MG63 (cell line): ENCODE measurements at places on chromosomes 12 and 14. TPM values are rescaled to one million over a fixed set of nuclear protein-coding genes. Genes with fewer than 3 reads are reported as not detected.

SLC16A7 gene
- total RNA-seq, result 6.3 and 21.8 TPM in 2 replicates

C1QL4 gene
- 0.10 TPM in 1 of 2 replicates, not detected in the other for total RNA-seq

RERGL gene
- not detected in 2 replicates for total RNA-seq

KRT3 gene
- total RNA-seq, result not detected in 2 replicates

ITFG2 gene
- 12.5 and 14.6 TPM in 2 replicates for total RNA-seq

DHRS2 gene
- total RNA-seq, result 1.6 TPM in 1 of 2 replicates, not detected in the other

ATP2B1 gene
- 14.3 and 22.4 TPM in 2 replicates for total RNA-seq

KRT81 gene
- 2.2 and 3.8 TPM in 2 replicates for total RNA-seq

AVPR1A gene
- not detected in 2 replicates for total RNA-seq

SRRM4 gene
- total RNA-seq, result not detected in 2 replicates

KRT78 gene
- not detected in 2 replicates for total RNA-seq

PCBP2 gene
- total RNA-seq, result 217 and 279 TPM in 2 replicates

DNA sequence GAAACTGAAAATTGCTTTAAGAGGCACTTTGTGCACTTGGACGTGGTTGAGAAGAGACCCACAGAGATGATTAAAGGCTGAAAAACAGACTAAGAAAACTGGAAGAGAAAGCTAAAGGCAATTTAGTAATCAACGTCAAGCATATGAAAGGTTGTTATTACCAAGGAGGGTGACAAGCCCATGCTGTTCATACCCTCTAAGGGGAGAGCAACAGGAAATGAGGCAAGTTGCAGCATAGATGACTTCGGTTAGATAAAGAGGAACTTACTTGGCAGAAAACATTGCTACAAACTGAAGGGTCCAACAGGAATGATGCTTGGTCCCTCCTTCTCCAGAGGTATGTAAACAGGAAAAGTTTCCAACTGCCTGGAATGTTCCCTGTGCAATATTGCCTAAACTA, 107.8 kb downstream of the DUSP6 start:
- DNase-seq, result no peak

DNA sequence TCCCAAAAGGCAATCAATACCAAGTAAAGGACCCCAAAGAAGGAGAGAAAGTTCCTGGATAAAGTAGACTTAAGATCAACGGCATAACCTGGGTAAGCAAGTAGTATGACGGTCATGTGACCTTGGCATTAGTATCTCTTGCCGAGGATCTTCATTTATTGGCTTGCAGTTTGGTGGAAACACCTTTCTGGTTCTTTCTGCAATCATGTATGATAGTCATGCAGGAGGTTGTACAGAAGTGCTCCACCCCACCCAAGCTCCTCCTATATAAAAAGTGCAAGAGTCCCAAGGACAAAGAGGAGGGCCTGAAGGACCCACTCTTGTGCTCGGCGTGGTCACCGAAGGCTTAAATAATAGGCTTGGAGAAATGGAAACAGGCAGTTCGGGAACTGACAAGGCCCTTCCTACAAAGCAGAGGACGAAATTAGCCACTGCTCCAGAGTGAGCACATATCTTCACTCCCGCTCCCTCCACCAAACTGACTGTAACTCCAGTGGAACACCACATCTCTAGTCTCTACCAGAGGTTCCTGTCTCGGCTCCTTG, 750 bp downstream of the CS start:
- no peak for DNase-seq

DNA sequence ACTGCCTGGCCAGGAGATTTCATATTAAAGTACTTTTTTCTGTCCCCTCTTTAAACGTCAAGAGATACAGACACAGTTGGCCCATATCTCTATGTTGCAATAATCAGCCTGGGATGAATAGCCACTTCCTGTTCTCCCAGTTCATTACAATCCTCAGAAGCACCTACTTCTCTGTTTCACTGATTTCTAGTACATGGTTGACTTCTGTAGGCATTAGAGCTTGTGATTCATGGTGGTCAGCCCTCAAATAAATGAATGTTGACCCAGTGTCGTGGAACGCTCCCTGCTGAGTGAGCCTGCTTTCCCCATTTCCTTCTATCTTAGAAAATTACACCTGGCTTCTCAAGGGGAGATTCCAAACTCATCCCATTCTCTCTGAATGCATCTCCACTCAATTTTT, 416.7 kb downstream of the PDZRN4 start:
- DNase-seq, result no peak

- DNase-seq, result peak; percentile 100
Measured at GRCh38 chr12:53005986-53006809, at the start of gene EIF4B. Gene EIF4B, plus strand, starts transcription at chr12:53006456. Its CDS starts 28 bp downstream, at chr12:53006484.

DNA sequence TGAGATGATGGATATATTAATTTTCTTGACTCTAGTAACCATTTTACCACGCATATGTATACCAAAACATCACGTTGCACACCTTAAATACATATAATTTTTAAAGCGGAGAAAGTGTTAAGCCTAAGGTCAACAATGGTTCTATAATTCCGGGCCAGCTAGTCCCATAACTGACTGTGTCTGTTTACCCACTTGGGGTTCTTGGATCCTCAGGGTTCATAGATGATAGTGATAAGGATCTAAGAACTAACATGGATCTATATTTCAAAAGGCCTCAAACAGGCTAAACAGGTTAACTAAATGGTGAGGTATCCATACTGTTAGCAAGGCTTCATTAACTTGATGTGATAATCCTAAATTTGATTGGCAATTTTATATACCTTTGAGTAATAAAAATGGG, 9.8 kb downstream of the SLC38A1 start:
- DNase-seq, result no peak

DNA sequence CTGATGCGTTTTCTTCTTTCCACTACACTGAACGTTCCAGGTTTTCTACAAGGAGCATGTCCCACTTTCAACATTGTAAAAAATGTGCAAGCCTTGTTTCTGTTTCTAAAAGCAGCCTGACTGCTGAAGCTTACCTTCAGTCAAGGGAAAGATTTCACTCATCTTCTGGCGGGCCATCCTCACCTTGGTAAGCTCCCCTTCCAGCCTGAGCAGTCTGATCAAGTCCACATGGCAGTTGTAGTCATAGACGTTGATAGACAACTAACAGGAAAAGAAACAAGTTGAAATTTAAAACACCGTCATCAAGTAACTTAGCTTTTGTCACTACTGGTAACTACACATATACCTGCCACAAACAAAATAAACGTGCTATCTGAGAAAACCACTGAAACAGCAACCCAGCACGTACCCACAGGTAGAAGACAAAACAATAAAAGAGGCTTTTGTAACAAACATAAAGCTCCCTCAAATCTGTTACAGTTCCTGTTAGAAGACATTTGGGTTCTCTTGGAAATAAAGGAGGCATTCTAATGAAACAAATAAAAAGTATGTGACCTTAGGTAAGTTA, 11.9 kb downstream of the SART3 start:
- no peak for DNase-seq

DNA sequence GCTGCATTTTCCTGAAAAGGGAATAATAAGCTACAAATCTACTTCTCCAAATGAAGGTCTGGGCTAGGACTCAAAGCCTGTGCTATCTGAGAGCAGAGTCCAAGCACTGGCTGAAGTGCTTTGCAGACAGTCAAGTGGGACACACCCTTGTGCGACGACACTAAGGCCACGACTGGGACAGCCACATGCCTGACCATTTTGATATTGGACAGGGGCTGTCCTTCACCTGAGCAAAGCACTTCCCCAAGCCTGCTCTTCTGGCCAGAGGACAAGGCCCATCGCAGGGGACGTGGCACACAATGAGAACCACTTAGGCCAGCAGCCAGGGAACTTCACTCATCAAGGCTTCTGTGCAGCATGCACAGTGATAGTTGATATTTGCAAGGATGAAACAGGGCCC, 71.4 kb downstream of the RBM19 start:
- DNase-seq, result no peak

- no peak for DNase-seq
Measured at GRCh38 chr14:50929506-50929905, 14.8 kb downstream of the PYGL start.

DNA sequence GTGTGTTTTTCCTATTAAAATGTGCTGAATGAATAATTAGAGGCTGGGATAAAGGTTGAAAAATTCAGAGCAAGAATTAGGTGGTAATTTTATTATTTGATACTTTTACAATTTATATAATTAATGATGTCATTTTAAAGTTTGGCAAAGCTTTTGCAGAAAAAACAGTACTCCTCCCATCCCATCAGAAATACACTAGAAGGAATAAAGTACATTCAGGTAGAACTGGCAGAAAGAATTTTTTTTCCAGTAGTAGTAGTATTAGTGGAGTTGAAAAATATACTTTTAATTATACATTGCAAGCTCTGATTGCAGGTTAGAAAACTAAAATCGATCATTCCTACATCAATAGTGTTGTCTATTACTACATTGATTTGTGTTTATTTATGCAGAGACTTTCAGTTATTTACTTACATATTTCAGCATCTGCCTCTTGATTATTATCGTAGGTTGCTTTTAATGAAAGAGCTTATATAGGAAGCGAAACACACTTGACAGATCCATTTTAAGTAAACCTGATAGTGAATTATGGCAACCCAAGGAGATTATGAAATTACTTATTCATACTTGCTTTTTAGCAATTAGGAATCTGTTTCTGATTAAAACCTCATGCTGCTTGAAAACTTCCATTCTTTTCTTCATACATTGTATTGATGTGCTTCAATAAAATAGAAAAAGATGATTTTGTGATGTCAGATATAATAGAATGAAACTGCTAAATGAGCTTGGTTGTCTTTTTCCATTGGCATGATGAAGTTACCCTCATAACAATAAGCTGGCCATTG, 10.1 kb downstream of the FOXG1 start:
- DNase-seq, result no peak

GRCh38 chr12:97005646-97006045, 98.6 kb downstream of the NEDD1 start:
- no peak for DNase-seq

GRCh38 chr14:88421286-88421685, 35.8 kb downstream of the SPATA7 start:
- DNase-seq, result no peak

- DNase-seq, result no peak
Measured at GRCh38 chr12:25644979-25645378, 91.9 kb upstream of the LMNTD1 start.

DNA sequence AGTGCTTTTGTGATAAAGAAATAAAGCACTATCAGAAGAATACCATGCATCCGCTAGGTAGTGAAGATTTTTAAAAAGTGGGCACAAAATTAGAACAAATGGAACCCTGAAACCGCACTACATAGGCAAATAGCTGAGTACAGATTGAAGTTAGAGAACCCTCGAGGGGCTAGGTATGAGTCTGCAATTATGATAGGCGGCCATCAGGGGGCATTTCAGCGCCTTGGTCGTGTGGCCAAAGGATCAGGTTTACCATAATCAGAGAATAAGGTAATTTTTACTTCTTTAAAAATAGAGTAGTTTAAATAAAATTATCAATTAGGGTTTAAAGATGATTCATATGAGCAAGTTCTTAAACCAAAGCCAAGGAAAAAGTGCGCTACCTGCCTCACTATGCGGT, 129.8 kb downstream of the TMX1 start:
- DNase-seq, result no peak

- DNase-seq, result no peak
Measured at GRCh38 chr12:108204117-108204987, 75.3 kb downstream of the WSCD2 start.

DNA sequence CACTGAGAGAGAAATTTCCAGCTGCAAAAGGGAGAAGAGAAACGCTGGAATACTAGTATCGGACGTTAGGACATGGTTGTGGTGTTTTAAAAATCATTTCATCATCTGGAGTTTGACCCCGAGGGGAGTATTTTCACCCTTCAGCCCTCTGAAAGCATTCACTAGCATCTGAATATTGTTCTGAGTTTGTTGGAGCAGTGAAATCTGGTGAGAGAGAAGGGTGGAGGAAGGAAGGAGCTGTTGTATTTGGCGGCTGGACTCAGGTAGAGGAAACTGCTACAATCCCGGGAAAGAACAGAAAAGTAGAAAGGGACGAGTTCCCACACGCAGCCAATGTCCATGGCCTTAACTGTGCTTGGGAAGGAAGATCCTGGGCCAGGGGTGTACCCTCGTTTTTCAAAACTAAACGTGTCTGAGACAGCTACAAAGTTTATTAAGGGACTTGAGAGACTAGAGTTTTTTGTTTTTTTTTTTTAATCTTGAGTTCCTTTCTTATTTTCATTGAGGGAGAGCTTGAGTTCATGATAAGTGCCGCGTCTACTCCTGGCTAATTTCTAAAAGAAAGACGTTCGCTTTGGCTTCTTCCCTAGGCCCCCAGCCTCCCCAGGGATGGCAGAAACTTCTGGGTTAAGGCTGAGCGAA, 896 bp upstream of the CDKN1B start:
- DNase-seq, result no peak

GRCh38 chr14:92704036-92704804, 44.2 kb downstream of the LGMN start:
- DNase-seq, result no peak

DNA sequence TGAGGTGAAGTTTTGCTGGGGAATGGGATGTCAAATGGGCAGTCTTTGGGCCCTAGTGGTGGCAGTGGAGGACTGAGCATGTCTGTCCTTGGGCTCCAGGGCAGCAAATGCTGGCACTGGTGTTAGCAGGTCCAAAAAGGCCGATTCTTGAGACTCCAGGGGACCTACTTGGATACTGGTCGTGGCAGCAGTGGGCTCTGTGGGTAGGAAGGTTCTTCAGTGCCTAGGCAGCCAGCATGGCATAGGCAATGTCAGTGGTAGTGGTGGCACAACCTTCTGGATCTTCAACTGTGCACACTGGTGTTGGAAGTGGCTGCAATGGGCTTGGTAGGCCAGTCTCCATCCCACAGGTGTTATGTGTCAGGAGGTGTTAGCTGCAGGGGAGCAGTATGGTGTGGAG, 334.7 kb upstream of the KITLG start:
- DNase-seq, result no peak

DNA sequence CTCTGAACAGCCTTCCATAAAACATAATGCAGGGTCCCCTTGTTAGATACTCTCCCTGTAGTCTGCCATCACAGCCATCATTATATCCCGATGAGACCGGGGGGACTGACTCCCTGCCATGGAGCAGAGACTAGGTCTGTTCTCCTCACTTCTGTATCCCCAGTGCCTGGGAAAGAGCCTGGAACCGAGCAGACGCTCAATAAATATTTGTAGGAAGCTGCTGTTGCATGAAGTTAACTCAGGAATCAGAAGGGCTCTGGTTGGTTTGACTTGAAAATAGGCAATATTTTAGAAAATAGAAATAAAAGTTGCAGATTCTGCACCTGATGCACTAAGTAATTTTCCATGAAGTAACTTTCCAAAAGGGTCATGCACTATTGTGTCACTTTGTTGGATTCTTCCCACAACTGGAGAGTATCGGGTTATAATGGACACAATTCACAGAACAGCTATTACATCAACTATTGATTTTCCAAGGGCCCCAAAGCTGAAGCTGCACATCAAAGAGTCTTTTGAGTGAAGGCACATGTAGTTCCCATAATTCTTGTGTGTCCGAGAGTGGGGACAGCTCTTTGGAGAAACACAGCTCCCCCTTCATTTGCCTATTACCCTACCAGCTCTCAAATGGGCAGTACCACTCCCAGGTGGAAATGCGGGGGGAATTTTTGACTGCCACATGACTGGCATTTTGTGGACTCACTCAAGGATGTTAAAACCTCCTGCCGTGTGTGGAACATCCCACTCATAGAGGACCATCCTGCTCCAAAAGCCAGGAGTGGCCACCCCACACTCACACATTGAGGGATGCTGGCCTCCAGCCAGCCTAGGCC, 18.8 kb downstream of the CLMN start:
- no peak for DNase-seq

GRCh38 chr14:68888025-68888850, 90.9 kb downstream of the ACTN1 start:
- DNase-seq, result peak; percentile 20

- no peak for DNase-seq
Measured at GRCh38 chr14:50242096-50242495, 10.7 kb upstream of the SOS2 start.
